CD4-positive, alpha-beta T cell (primary cell): ENCODE measurements at places on chromosomes 12 and 14.

- DNase-seq, result no peak
Observed at GRCh38 chr12:43835264-43835655, 621 bp upstream of the TMEM117 start.

DNA sequence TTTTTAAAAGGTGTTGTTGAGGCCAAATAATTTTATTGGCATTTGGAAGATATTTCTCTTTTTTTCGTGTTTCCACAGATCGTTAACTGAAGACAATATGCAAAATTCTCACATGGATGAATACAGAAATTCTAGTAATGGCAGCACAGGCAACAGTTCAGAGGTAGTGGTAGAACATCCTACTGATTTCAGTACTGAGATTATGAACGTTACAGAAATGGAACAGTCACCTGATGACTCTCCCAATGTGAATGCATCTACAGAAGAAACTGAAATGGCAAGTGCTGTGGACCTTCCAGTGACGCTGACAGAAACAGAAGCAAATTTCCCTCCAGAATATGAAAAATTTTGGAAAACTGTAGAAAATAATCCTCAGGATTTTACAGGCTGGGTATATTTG lies 11.2 kb downstream of the PRPF39 start:
- no peak for DNase-seq

GRCh38 chr12:60043236-60043635 lies 447.4 kb downstream of the SLC16A7 start:
- DNase-seq, result no peak

GRCh38 chr14:85644211-85644610 lies 114.3 kb downstream of the FLRT2 start:
- no peak for DNase-seq
